Epithelial cell of esophagus (primary cell): ENCODE measurements at places on chromosomes 5 and 9.
A peak's percentile ranks its signal among the peaks of the same experiment; 100 is the strongest.

GRCh38 chr9:38181866-38182265 lies 112.8 kb upstream of the SHB start:
- peak; percentile 75 for DNase-seq

GRCh38 chr5:171299851-171300250 lies 9.2 kb upstream of the TLX3 start:
- DNase-seq = peak; percentile 25

DNA sequence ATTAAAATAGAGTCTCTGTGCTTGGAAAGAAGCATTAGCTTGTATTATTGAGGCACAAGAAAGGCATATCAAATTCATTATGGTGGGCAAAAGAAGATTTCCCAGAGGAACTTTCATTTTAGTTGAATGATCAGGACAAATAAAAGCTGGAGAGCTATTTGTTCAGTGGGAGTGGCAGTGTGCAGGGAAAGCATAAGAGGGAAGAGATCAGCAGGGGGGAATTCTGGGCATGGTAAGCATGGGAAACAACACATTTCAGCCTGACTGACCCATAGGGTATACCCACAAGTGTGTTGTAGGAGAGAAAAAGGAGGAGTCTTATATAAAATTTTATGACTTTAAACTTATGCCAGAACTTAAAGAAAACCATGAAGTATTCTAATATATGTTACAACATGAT lies 167.7 kb upstream of the RASA1 start:
- DNase-seq = no peak

DNA sequence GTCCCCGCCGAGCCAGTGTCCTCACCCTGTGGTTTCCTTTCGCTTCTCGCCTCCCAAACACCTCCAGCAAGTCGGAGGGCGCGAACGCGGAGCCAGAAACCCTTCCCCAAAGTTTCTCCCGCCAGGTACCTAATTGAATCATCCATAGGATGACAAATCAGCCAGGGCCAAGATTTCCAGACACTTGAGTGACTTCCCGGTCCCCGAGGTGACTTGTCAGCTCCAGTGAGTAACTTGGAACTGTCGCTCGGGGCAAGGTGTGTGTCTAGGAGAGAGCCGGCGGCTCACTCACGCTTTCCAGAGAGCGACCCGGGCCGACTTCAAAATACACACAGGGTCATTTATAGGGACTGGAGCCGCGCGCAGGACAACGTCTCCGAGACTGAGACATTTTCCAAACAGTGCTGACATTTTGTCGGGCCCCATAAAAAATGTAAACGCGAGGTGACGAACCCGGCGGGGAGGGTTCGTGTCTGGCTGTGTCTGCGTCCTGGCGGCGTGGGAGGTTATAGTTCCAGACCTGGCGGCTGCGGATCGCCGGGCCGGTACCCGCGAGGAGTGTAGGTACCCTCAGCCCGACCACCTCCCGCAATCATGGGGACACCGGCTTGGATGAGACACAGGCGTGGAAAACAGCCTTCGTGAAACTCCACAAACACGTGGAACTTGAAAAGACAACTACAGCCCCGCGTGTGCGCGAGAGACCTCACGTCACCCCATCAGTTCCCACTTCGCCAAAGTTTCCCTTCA lies 1.4 kb downstream of the GLIS3 start:
- peak; percentile 72 for DNase-seq

GRCh38 chr5:17832949-17833745 lies 198.9 kb downstream of the TAF11L14 start:
- DNase-seq = peak; percentile 25

DNA sequence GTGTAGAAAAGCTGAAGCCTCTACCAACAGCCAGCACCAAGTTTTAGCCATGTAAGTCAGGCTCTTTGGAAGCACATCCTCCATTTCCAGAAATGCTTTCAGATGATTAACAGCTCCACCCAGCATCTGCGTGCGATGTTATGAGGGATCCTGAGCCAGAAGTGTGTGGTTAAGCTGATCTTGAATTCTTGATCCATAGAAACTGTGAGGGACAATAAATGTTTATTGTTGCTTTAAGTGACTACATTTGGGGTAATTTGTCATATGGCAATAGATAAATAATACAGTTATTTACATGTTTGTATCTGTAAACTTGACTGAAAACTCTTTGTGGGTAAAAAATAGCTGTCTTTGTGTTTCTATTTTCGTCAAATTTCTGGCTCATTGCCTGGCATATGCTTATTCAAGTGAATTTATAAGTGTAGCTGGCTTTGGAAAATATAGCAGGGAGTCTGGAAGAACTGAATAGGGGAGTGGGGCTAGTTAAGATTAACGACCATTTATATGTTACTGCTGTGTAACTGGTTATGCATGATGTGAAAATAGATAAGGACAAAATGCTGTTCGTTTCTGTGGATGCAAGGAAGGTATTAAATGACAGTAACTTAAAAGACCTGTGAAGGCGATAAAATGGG lies 234.1 kb downstream of the LRRC70 start:
- DNase-seq = no peak

GRCh38 chr5:1110307-1111240 lies 1.3 kb downstream of the SLC12A7 start:
- DNase-seq = no peak

- no peak for DNase-seq
These were observed 12.6 kb downstream of the SIL1 start for GRCh38 chr5:139185589-139185988.
